ENCODE measurements at places on chromosomes 2 and 18. TPM values are rescaled to one million over a fixed set of nuclear protein-coding genes. Genes with fewer than 3 reads are reported as not detected.

Gene RAB27B
- 5.0 TPM for total RNA-seq

Gene DARS1
- 73.2 TPM for total RNA-seq

Gene POTEJ
- not detected for total RNA-seq

Gene CHST10
- 4.5 TPM for total RNA-seq

Gene CRACDL
- total RNA-seq, result 0.13 TPM

Gene CXCR2
- not detected for total RNA-seq

Gene MAP3K20
- total RNA-seq, result 32.8 TPM

Gene MC4R
- total RNA-seq, result not detected

Gene AAMP
- 138 TPM for total RNA-seq

Gene FBXO48
- 0.19 TPM for total RNA-seq

Gene VIL1
- not detected for total RNA-seq
